ENCODE measurements at places on chromosomes 1 and 21.

DNA sequence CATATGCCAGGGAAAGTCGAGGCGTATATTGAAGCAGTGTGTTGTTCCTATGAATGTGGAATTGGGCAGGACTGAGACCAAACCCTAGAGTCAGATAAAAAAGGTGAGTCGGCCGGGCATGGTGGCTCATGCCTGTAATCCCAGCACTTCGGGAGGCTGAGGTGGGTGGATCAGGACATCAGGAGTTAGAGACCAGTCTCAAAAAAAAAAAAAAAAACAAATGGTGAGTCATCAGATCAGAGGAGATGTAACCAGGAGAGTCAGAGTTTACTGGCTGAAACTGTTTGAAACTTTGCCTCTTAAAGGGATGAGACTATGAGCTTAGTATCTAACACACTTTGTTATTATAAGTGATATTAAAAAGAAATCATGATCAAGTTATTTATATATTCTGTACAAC is 26.4 kb upstream of the SYCP1 start:
- DNase-seq: no peak

DNA sequence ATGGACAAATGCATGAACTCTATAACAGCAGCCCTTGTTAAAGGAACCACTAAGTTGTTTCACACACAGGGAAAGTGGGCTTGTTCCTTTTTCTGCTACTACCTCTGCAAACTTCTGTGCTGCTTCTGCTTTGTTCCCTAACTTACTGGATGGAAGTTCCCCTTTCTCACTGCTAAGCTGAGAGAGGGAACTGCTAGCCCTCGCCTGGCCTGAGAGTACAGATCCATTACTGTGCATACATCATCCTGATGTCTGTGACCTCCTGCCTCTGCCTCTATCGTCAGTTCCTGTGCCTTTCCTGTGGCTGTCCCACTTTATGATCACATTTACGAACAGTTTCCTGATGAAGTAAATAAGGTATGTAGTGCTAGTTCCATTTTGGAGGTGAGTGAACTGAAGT is 3.5 kb downstream of the GNAT2 start:
- DNase-seq: no peak

DNA sequence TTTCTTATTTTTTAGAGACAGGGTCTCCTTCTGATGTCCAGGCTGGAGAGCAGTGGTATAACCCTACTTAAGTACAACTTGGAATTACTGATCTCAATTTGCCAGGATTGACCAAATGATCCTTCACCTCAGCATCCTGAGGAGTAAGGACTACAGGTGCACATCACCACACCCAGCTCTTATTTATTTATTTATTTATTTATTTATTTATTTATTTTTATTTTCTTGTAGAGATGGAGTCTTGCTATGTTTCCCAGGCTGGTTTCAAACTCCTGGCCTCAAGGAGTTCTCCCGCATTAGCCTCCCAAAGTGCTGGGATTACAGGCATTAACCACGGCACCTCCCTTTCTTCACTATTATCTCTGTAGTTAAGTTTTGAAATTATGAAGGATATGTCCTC is 117.5 kb upstream of the NEGR1 start:
- no peak for DNase-seq

DNA sequence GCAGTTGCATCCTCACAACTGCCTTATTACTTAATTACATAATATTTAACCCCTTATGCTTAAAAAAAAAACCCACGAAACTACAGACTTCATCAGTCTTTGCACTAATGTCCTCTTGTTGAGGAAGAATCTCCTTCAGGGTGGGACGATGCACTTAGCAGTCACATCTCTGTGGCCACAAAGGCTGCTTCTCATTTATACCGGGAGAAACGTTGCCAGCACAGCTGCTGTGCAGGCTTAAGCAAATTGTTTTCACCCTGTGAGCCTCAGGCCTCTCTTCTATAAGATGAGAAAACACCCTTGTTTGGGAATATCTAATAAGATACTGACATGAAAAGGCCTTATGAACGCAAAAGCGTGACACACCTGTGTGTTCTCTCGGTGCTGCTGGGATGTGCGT is 2.9 kb upstream of the OBSCN start:
- no peak for DNase-seq

- DNase-seq: no peak
Measured at GRCh38 chr1:209936125-209936524, 1.9 kb upstream of the SYT14 start.

- DNase-seq: no peak
Measured at GRCh38 chr1:29358183-29358582, 121.9 kb downstream of the PTPRU start.

- no peak for DNase-seq
Measured at GRCh38 chr1:44508397-44508745, 103.3 kb downstream of the RNF220 start.

DNA sequence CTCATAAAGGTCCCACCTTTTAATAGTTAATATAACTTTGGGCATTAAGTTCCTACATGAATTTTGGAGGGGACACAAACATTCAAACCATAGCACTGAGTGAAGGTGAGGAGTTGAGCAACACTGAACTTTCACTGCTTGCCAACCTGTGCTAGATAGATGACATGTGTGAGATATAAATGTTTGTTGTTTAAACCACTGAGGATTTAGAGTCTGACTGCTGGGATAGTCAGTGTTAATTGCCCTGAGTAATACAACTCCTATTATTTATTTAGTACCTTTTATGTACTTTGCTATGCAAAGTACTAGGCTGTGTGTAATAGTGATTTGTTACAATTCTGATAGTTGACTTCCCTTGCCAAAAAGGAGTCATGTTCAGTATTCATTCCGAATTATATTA is 32.4 kb upstream of the SLC16A1 start:
- no peak for DNase-seq

DNA sequence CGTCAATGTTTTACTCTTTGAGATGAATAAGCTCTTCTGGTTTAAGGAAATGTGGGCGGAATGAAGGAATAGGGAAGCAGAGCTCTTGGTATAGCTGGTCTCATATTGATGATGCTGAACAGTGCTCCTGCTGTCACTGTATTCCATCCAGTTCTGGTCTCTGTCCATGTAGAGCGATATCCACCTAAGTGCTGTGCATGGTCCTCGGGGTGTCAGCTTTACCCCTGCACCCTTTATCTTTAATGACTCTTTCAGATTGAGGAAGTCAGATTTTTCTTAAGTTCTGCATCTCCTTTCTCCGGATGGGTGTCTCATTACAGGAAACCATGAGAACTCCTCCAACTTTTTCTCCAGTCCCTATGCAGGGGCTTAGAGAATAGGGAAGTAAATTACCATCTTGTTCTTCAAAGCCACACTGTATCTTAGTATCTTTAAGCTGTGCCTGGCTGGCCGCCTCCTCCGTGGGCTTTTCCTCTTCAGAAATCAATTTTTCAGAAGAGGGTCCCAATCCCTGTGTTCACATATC is 52.9 kb downstream of the PDE4B start:
- no peak for DNase-seq

GRCh38 chr1:204925701-204926100 is 55.0 kb downstream of the NFASC start:
- DNase-seq: no peak

GRCh38 chr1:64036549-64036948 is 166.9 kb upstream of the UBE2U start:
- no peak for DNase-seq

DNA sequence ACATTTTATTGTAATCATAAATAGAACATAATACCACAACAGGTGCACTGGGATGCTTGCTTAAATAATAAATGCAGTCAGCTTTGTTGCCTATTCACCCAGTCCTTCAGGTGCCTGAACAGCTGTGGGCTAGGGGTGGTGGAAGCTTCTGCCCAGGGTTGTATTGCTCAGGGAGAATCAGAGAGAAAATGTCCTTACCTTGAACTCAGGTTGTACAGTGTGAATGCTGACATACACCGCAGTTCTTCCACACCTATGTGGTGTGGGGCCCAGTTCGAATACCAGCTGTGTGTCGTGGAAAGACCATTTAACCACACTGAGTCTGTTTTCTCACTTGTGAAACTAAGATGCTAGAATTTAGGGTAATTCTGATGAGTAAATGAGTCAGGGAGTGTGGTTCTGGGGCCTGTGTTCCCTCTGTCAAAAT is 115.7 kb upstream of the ATP1A1 start:
- no peak for DNase-seq

DNA sequence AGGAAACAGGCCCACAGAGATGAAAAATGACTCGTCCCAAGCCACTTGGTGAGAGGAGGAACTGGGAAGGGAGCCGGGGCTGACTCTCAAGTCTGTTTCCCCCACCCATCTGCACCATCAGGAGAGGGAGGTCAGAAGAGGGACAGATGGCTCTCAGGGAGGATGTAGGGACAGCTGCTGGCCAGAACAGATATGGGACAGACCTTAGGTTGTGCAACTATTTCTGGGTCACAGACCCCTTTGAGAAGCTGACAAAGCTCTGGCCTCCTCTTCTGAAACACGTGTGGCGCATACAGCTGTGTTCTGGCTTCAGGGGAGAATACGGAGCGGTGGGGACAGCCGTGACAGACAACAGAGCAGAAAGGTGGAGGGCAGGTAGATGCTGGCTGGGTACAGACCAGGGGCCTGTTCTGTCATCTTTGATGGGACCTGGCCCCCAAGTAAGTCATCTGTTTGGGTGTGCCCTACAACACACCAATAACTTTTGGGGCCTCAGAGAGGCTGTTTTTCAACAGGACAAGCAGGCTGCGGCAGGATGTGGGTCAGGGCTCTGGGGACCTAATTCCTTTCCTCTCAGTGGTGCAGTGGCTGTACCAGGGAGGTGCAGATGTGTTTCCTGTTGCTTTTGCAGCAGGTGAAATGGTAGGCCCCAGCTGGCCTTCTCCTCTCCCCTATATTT is 7.3 kb downstream of the SH3BGRL3 start:
- no peak for DNase-seq

GRCh38 chr1:54990916-54991315 is 7.8 kb upstream of the BSND start:
- no peak for DNase-seq

GRCh38 chr1:81496349-81496748 is 304.4 kb upstream of the ADGRL2 start:
- no peak for DNase-seq

DNA sequence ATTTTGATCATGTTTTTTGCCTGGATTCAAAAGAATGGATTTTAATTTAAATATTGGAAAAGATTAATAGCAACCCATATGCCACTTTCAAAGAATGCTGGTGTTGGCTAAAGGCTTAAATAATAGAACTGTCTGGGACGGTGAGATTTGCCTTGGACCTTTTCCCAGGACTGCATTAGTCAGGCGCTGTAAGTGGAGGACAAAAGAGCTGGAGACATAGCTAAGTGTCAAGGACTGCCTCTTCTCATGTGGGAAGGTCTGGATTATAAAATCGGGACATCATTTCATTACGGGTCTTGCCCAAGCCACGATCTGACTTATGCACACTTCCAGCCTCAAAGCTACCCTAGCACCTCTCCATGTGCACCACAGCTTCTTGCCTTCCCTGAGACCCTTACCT is 458.5 kb upstream of the DEPDC1 start:
- no peak for DNase-seq

DNA sequence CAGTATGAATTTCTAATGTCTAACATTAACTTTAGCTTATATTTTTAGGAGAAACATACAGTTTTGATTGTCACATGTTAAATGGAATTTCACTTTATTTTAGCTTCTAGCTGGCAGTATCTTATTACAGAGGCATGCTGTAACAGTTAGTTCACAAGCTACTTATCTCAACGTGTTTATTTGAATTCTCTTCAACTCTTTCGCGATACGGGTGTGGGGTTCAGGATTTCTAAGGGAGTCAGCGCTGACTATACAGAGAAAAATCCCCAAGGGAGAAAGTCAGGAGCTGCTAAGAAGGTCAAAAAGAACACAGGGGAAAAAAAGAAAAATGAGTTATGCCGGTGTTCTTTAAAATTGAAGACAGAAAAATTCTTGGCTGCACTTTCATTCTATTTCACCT is 296.2 kb downstream of the VAV3 start:
- no peak for DNase-seq

DNA sequence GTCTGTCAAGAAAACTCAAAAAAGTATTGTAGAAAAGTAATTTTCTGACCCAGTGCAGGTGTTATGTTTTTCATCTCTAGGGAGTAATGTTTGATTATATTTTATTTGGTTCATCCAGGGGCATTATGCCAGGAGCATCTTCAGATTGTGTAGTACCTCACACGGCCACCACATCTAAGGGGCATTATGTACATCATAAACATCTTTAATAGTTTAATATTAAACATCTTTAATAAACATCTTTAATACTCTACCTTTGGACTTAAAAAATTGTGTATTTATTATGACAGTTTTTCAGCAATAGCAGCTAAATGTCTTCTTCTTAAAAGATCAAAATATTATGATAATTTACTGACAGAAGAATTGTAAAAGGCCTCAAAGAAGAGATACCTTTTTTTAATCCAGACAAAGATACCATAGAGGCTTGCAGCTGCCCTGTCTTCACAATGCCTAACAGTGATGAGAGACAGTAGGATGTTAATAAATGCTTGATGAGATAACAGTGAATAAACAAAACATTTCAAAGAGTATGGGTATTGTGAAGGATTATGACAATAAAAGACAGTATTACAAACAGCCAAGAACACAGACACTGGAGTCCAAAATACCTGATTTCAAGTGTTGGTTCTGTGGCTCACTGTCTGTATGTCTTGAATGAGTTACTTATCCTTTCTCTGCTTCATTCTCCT is 240.9 kb upstream of the ADGRL2 start:
- DNase-seq: no peak

GRCh38 chr1:214636436-214636835 is 33.4 kb downstream of the CENPF start:
- no peak for DNase-seq

- DNase-seq: no peak
Measured at GRCh38 chr1:245395680-245396079, 240.9 kb downstream of the KIF26B start.

DNA sequence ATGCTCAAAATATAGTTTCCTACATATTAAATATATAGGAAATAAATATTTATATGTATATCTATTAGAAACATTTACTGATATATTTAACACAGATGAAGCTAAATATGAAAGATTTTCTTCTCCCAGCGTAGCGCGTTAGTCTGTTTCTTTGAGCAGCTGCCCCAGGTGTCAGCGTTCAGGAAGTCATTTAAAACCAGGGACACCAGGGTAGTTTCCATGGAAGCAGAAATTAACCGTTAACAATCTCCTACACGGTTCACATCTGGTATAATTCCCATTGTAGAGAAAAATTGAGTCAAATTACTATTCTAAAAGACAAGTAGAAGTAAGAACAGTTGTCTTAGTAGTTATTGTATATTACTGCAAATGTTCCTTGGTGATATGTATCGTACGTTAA is 1443.7 kb downstream of the MRPL39 start:
- no peak for DNase-seq

DNA sequence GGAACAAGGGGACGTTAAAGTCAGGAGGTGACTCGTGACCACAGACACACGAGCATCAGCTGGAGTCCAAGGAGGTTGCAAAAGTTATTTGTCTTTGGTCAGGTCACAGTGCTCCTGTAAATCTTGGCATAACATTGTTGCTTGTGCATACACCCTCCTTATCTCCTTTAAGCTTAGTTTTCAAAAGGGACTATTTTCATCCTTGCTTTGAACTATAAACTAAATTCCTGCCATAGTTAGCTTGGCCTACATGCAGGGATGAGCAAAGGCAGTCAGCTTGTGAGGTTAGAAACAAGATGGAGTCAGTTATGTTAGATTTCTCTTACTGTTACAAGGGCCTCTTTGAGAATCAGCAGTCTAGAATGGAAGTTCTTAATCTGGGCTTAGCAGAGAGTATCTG is 28.0 kb upstream of the FASLG start:
- DNase-seq: no peak
